ENCODE measurements at places on chromosomes 13 and 19. TPM values are rescaled to one million over a fixed set of nuclear protein-coding genes. Genes with fewer than 3 reads are reported as not detected.

Gene ADGRE3
- total RNA-seq: not detected

Gene KANK3
- total RNA-seq: 16.7 TPM

Gene DIRAS1
- total RNA-seq: 1.9 TPM

Gene CGB2
- not detected for total RNA-seq

GRCh38 chr19:14775869-14776586 is 2.3 kb downstream of the ADGRE2 start:
- DNase-seq: peak; percentile 84

DNA sequence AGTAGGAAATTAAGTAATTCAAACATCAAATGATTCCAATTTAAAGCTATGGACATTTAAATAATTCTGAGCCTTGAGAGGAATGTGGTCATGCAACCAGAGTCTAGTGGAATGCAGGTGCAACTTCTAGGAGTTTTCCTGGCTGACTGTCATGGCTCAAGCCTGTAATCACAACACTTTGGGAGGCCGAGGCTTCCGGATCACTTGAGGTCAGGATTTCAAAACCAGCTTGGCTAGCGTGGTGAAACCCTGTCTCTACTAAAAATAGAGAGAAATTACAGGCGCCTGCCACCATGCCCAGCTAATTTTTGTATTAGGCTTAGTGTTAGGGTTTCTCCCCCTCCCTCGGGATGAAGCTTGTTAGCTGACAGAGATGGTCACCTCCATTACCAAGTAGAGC is 6.4 kb downstream of the ZNF808 start:
- DNase-seq: no peak

- no peak for DNase-seq
Measured at GRCh38 chr19:18453269-18454024, 15.5 kb upstream of the ISYNA1 start.

DNA sequence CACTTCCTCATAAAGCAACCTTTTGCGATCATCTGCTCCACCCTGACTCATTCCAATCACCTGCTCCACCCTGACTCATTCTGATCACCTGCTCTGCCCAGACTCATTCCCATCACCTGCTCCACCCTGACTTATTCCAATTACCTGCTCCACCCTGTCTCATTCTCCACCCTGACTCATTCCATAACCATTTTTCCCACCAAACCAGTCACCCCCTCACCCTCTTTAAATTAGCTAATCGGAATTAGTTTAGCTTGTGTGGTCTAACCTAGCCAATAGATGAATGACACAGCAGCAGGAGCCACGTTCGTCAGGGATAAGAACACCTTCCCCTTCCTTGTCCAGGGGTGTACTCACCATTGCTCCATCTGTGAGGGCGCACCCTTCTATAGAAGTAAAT is 134.0 kb downstream of the COG6 start:
- DNase-seq: no peak

- no peak for DNase-seq
Measured at GRCh38 chr13:54884682-54885081, 1856.1 kb downstream of the OLFM4 start.

DNA sequence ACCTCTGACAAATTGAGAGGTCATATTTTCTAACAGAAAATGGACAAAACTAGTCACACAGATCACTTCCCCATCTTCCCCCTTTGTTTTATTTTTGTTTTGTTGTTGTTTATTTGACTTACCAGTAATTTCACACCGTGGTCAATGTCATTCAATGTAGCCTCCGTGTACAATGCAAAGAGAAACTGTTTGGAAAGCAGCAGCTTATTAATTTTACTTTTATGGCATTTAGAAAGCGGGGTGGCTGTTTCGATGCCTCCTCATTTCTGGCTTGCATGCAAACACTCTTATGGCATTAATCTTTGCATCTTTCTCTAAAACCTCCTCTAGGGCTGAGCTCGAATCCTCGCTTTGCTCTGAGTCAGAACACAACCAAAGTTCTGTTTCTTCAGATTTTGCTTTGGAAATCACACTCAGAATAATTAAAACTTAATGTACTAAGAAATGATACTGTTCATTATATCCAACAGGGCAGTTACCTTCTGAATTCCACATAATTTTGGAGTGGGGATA is 77.0 kb downstream of the ZNF536 start:
- DNase-seq: no peak

Data from lower leg skin (tissue), 4 donors.